GOT3 (cell line): ENCODE measurements at places on chromosomes 4 and X.

DNA sequence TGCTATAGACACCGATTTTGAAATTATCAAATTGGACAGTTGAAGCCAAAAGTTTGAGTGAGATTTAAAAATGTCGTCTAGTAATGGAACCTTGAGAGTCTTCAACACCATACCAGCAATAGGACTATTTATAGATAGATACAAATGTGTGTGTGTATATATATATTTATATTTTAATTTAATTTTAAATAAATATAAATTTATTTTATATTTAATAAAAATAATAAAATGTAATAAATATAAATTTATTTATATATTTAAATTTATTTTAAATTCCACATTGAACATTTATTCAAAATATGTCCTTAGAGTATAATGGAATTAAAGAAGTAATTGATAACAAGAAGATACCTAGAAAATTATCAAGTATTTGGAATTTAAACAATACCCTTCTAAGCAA lies 221.9 kb upstream of the CXXC4 start:
- DNase-seq, result no peak

- no peak for DNase-seq
These were observed at the start of gene TRIM2 for GRCh38 chr4:153204247-153204671. TRIM2 (plus strand) TSS chr4:153204443; CDS start chr4:153204531, 88 bp downstream.

GRCh38 chr4:122104184-122104583 lies 47.9 kb upstream of the BLTP1 start:
- no peak for DNase-seq

- no peak for DNase-seq
These were observed 199.3 kb downstream of the TMA16 start for GRCh38 chr4:163693776-163694175.

DNA sequence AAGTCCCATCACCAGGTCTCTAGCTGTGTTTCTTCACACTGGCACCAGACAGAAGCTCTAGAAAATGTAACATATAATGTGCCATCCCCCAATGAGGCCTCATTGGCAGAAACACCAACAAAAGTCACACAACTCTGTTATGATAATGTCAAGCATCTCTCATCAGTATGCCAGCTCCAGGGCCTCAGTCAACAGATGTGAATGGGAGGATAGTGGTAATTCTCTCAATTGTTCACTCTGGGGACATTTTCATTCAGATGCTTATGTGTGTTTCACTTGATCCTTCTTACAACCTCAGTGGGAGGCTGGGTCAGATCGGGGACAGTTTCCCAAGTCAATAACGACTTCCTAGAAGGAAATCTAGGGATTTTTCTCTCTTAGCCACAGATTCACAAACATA lies 57.5 kb upstream of the SCOC start:
- no peak for DNase-seq

GRCh38 chrX:9087271-9088040 lies 53.5 kb upstream of the FAM9B start:
- DNase-seq, result no peak

GRCh38 chr4:56468097-56468422 lies 643 bp downstream of the SRP72 start:
- DNase-seq, result no peak

DNA sequence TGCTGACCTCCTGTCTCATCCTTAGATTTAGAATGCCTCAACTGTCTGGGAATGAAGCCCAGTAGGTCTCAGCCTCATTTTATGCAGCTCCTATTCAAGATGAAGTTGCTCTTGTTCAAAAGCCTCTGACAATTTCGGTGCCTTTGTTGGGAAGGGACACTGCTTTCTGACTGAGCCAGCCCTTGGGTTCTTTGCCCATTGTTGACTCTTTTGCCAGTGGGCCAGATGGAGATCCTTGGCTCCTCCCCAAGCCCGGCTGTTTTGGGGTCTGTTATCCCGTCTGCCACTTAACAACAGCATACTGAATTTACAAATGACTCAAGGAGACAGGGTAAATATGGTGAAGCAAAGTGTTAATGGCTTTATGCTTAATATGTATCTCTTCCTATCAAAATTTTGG lies 58.3 kb upstream of the PRKX start:
- DNase-seq, result no peak

DNA sequence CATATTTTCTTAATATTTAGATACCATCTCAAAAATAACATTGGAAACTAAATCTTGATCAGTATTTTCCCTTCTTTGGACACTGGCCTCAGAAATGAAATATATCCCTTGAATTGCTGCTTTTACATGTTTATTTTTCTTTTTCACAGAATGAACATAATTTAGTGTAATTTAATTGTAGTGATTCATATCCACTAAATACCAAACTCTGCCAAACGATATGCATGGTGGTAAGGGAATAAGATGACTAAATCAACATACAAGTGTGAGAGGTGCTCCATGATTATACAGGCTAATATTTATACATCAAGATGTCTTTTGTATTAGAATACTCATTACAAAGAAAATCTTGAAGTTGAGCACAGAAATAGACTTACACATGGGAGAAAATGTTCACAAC lies 216.8 kb upstream of the PACRGL start:
- DNase-seq, result no peak

DNA sequence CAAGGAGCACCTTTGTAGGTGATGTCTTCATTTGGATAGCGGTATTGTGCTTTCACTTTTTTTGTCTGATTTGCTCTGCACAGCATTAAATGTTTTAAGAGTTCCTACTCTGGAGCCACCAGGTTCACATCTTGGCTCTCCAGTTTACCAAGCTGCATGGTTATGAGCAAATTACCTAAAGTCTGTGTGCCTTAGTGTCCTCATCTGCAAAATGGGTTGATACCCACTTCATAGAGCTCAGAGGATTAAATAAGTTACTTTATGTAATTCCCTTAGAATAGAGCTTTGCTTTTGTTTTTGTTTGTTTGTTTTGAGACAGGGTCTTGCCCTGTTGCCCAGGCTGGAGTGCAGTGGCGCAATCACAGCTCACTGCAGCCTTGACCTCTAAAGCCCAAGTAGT lies 58.2 kb downstream of the UBE2K start:
- DNase-seq, result no peak

- no peak for DNase-seq
These were observed 280.1 kb downstream of the PABPC4L start for GRCh38 chr4:133921280-133922195.

DNA sequence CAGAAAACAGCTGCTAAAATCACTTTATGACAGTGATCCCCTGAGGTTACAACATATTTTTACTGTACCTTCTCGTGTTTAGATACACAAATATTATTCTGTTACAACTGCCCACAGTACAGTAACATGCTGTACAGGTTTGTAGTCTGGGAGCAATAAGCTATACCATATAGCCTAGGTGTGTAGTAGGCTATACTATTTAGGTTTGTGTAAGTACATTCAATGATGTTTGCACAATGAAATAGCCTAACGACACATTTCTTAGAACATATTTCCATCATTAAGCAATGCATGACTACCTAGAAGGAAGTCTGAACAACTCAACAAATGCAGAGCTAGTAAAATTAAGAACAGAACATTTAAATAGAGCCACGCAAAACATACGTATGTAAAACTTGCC lies 112.7 kb downstream of the ZAR1 start:
- DNase-seq, result no peak

- DNase-seq, result no peak
These were observed 3.0 kb upstream of the BCOR start for GRCh38 chrX:40100537-40101429.

- no peak for DNase-seq
These were observed 153.1 kb downstream of the SH3BGRL start for GRCh38 chrX:81354954-81355353.

GRCh38 chrX:108527724-108528123 lies 88.1 kb downstream of the COL4A5 start:
- DNase-seq, result no peak

DNA sequence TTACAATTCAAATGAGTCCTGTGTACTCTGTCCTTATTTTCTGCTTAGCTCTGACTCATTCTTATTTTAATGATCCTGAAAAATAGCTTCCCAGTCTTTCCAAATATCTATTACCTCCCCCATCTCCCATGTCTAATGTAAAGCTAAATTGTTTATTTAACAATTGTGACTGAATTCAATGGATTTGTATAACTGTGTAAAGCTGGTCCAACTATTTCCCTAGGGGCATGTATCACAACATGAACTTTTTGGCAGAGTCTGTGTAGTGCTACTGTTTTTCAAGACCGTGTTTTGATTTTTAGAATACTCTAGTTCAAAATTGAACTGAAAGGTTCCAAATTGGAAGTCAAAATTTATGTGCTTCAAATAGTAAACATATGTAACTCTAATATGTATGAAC lies 67.8 kb downstream of the SPCS3 start:
- DNase-seq, result no peak

GRCh38 chrX:103428525-103428924 lies 52.2 kb downstream of the BEX3 start:
- DNase-seq, result no peak

DNA sequence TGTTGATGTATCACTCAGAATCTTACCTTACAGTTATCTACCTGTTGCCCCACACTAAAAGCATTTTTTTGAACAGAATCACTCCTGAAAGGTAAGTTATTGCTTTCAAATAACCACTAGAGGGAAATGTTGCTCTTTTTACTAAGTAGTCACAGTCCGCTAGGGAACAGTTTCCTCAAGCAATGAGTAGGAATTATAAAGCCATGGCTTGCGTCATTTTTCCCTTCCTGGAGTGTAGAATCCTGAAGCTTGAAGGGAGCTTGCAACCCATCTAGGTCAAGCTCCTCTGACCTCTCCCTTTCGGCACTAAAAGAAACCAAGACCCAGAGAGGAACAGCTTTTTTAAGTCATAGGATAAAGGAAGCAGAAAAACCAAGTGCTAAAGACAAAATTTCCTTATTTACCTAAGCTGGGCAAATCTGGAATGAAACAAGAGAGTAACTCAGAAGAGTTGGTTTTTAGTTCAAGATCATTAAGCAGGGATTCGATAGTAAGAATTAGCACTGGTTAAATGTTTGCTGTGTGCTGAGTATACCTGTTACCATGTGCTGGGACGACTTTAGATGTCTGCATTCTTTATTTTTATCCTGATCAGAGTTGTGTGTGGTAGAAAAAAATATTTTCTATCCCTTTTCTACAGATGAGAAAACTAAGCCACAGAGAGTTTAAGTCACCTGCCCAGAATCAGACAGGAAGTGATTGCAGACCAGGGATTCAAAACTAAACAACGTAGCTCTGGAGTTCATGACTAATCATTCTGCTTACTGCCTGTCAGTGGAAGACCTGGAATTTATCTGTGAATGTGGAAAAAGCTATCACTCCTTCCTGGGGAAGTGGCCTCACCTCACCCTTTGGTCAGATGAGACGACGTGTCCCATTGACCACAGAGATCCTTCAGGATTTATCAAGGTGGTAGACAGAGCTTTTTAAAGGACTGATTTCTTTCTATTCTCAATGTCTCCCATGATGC lies 631.5 kb downstream of the RAB28 start:
- DNase-seq, result no peak

GRCh38 chrX:70908541-70908940 lies at the start of gene TEX11:
TEX11 (minus strand) TSS chrX:70908711; CDS start chrX:70907789, 922 bp downstream.
- DNase-seq, result no peak

DNA sequence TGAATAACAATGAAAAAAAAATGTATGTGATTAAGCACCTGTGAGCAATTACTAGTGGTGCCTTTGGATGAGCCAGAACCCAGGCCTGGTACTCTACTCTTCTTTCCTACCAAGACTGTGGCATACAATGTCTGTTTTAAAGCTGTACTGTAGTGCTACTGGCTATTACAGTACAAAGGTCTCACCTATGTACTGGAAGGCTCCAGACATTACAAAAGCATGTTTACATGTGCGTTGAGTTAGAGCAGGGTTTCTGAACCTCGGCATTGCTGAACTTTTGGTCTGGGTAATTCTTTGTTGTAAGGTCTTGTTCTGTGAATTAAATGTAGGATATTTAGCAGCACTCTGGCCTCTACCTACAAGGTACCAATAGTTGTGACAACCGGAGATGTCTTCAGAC lies 153.8 kb downstream of the SPATA18 start:
- DNase-seq, result no peak

DNA sequence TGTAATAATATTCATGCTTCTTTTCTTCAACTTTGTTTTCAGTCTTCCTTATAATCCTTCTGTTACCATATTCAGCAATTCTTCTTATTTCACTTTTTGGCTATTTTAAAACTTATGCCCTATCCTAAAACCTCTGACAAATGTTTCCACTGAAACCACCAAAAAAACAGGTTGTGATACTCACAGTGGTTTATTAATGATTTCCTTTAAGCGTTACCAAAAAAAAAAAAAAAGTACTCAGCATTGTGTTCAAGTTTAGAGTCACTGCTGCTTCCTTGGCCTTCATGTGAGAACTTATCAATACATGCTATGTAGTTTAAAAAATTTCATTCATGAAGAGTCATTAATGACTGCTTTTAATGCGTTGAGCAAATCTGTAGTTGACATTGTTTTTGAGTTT lies 35.4 kb upstream of the UGT2A3 start:
- DNase-seq, result no peak

GRCh38 chr4:5472160-5472591 lies 236.2 kb downstream of the EVC2 start:
- no peak for DNase-seq

DNA sequence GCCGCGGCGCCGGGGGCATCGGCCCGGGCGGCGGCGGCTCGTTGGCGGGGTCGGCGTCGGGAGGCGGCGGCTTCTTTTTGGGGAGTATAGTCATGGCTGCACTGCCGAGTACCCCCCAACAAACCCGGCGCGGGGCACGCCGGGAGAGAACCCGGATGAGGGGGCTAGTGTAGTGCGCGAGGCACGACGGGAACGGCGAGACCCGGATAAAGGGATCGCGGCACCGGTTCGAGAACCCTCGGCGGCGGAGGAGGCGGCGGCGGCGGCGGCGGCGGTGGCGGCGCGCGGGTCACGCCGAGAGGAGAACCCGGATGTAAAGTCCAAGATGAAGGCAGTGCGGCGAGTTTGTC lies at the start of gene OTUD5:
TSS of gene OTUD5 (minus strand) at position 131 of the 350 bp plus-strand sequence. CDS start at position 94, 37 bp downstream.
- peak; percentile 22 for DNase-seq

DNA sequence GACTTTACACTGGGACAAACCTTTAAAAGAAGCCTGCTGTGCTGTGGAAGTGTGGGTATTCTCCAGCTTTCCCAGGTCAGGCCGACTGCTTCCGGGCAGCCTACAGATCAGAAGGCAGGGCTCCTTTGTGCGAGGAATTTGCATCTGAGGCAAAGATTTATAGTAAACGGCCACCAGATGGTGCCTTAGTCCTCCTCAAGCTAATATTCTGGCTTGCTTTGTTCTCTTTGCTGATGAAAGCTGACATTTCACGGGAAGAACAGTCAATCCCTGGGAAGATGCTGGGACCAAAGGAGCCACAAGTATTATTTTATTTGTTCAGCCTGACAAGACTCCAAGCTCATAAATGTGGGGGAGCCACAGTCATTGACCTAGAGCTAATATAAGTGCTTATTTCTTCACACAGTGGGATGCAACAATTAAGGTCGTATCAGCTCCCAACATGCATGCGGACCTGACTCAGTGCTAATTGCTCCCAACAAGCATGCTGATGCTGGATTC lies 120.7 kb upstream of the TRIM2 start:
- DNase-seq, result no peak
